Panc1 (cell line): ENCODE measurements at places on chromosomes 1 and 21.
A peak's percentile ranks its signal among the peaks of the same experiment; 100 is the strongest.

DNA sequence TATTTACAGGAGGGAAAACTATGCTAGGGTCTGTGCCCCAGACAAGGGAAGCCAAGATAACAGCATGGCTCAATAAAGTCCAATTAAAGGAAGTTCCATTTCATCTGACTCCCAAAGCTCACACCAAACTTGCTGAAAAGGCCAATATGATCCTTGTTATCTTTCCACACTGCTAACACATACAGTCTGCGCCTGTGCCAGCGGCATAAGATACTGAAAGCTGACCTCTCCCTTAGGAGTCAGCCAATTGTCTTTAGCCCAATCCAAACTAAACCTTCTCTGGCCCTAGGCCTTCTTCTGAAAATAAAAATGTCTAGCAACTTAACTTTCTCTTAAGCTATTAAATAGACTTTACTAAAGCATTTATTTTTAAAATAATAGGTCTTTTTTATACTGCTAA lies 179.0 kb upstream of the PLD5 start:
- DNase-seq, result no peak

- DNase-seq, result no peak
Observed at GRCh38 chr1:187010571-187011309, 182.0 kb downstream of the PLA2G4A start.

- DNase-seq, result no peak
Observed at GRCh38 chr21:28751176-28751575, 241.5 kb downstream of the LTN1 start.

GRCh38 chr1:203682473-203683383 lies 56.1 kb downstream of the ATP2B4 start:
- no peak for DNase-seq

GRCh38 chr1:209675565-209676154 lies 448 bp downstream of the G0S2 start:
- DNase-seq, result no peak

GRCh38 chr21:15065392-15066122 lies 757 bp upstream of the NRIP1 start:
- DNase-seq, result no peak

GRCh38 chr1:157238585-157238984 lies 100.4 kb upstream of the ETV3 start:
- no peak for DNase-seq

DNA sequence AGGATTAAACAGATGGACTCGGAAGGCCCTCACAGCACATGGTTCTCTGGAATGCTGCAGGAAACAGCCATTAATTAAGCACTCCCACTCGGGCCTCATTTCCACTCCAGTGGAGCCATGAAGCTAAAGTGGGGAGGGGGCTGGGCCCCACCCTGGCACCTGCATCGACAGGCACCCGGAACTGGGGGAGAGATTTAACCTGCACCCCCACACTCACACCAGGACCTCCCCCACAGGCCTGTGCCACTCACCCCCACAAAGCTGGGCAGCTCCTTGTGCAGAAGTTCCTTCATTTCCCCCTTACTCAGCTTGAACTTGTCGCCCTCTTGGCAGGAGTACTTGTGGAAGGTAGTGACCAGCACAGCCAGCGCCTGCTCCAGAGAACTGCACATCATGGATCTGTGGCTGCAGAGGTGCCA lies 2.2 kb downstream of the S100A2 start:
- no peak for DNase-seq

- DNase-seq, result no peak
Observed at GRCh38 chr1:100347009-100347966, 5.0 kb upstream of the CDC14A start.

DNA sequence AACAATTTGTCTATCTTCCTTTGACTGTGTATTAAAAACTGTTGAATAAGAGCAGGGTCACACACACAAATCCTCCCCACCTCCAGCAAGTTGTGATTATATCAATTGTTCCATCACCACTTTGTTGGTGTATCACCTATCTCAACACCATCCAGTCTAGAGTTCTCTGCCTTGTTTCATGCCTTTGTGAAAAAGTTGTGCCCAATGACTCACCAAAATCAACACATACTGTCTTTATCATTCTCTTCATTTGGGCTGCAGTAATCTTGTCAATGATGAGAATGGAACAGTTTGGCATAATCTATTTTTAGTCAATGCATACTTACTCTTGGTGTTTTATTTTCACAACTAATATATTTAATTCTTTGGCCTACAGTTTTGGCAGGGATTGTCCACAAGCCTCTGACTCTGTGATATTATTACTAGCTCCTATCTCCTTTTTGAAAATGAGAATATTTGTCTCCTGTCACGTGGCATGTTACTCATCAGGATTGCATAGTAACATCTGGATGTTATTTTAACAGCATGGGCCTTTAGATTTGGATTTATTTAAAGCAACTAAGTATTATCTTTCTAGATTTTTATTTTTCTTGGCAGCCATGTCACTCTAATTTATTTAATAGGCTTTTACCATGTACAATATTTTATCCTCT lies 5.1 kb downstream of the C1orf87 start:
- no peak for DNase-seq

DNA sequence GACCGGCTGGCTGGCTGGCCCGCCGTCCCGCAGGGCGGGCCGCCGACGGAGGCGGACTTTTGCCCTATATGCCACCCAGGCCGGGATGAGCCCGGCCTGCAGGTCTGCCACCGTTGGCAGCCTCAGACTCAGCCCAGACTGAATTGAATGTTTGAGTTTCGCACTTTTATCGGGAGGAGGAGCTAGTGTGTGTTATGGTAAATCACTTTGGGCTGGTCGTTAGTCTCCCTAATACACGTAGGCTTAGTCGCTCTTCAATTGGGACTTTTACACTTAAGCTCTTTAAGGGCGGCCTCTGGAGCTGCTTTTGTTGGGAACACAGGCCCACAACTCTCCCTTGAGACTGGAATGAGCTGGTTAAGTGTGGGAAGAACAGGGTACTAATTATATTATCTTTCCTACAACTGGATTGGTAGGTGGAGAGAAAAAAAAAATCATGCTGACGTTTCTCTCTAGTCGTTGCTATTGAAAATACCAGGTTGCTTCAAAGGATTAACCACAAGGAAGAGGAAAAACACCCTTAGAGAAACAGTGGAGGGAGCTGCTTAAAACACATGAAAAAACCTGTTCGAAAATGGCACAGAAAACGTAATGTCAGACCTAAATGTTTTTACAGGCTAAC lies 1.4 kb upstream of the IRF2BP2 start:
- no peak for DNase-seq

DNA sequence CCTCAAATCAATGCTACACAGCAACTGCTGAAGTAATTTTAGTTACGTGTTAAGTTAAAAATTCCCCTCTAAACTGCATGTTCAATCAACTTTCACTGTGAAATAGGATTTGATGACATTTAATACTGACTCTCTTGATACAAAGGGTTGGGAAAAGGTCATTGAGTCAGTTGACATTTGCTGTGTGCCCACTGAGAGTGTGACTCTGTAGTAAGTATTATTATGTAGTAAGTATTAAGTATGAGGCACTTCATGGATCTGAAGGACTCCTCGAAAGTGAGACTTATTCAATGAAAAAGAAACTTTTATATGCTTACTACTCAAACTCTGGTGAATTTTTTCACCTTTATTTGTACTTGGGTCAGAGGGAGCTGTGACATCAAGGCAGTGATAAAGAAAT lies 83.1 kb upstream of the S1PR1 start:
- no peak for DNase-seq

- DNase-seq, result peak; percentile 4
Observed at GRCh38 chr21:30044447-30045064, 104.8 kb upstream of the GRIK1 start.

DNA sequence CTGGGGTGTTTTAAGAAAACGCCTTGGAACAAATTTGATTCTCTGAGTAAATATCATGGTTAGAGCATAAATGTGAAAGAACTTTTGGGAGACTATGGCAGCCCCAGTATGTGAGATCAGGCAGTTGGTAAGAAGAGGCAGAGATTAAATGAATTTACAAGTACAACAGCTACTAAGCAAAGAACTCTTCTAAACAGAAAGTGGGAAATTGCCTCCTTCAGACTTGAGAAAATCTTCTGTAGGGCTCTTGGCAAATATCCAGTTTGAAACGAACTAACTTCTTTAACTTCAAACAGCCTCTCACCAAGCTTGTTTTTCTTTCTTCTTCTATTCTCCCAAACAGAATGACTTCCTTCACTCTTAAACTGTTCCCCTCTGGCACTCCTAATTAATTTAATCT lies 337.7 kb downstream of the SIPA1L2 start:
- DNase-seq, result no peak

- DNase-seq, result no peak
Observed at GRCh38 chr1:156004843-156005584, 15.7 kb downstream of the SSR2 start.

- DNase-seq, result no peak
Observed at GRCh38 chr21:45151445-45152160, 77.2 kb downstream of the ADARB1 start.

DNA sequence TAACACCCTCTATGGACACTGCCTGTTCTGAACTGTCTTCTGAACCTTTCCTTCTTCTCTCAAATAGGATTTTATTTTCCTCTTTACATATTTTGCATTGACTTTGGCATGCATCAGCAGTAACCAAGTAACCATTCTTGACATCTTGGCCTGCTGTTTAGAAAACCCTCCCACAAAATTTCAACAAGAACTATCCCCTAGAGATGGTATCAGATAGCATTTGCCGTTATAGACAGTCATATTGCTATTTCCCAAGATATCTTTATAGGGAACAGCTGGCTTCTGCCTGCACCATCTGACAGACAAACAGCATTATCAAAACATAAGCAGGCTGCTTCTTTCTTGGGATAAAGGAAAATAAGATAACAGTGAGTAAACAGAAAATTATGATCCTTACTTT lies 54.7 kb downstream of the LHX8 start:
- DNase-seq, result no peak

- DNase-seq, result no peak
Observed at GRCh38 chr1:190067592-190067991, 410.1 kb downstream of the BRINP3 start.

GRCh38 chr1:184223216-184223615 lies 163.6 kb upstream of the C1orf21 start:
- no peak for DNase-seq

DNA sequence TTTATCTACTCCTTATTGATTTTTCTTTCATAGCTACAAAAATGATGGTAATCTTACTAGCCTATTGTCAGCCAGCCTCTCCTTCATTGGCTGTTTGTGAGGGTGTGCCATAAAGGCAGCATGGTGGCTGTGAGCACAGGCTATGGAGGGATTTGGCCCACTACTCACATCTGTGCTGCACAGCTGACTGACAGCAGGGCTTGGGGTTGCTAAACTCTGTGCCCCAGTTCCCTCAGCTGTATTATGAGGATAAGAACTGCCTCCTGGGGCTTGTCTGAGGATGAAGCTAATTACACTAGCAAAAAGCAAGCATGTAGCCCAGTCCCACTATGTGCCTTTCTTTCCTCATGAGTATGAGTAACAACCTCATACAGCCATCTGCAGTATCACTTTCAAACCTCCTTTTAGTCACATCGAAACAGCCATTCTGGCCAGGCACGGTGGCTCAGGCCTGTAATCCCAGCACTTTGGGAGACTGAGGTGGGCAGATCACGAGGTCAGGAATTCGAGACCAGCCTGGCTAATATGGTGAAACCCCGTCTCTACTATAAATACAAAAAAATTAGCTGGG lies 66.2 kb downstream of the COQ8A start:
- no peak for DNase-seq

- no peak for DNase-seq
Observed at GRCh38 chr1:9229549-9229948, 5.0 kb upstream of the H6PD start.

GRCh38 chr1:179124873-179125272 lies 43.0 kb downstream of the TOR3A start:
- no peak for DNase-seq

GRCh38 chr1:43851561-43852338 lies 81.9 kb upstream of the ARTN start:
- DNase-seq, result no peak

GRCh38 chr1:2300004-2300771 lies 72.1 kb downstream of the SKI start:
- DNase-seq, result no peak

DNA sequence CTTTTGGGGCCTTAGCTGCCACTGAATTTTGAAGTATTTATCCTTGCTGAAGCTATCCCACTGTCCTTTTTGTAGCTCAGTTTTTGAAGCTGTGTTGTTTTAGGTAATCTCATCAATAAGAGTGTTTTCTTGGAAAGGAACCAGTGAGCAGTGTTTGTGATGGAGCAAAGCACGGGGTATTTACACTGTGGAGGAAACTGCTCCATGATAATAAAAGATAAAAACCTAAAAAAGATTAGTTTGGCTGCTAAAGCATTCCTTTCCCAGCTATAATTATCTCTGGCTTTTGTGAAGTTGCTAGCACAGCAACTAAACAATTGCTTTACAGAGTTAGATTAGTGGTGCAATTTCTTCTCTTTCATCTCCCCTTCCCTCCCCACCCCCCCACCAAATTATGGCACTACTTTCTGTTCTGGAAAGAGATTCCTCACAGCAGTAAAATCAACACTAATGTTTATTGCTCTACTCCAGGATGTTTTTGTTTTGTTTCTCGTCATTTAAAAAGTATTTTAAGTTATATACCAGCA lies 21.5 kb downstream of the SRRM1 start:
- no peak for DNase-seq

GRCh38 chr1:45035631-45036301 lies 23.7 kb downstream of the UROD start:
- no peak for DNase-seq

DNA sequence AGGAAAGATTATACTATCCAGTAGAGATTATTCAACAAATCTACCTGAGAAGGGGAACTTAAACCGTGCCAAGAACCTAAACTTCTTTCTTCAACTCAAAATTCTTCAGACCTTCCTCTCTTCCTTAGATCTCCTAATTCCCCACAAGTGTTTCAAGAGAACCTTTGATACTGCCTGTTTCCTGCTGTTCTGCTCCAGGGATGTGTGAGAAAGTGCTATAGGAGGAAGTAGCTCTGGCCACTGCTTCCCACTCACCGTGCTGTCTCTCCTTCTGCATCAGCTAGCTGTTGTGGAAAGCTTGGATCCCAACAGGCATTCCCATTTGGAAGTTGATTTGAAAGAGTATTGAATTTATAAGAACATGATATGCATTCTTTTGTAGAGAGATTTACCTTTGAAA lies 4.5 kb upstream of the NOS1AP start:
- DNase-seq, result no peak
